ENCODE measurements at places on chromosomes 13 and 19.

DNA sequence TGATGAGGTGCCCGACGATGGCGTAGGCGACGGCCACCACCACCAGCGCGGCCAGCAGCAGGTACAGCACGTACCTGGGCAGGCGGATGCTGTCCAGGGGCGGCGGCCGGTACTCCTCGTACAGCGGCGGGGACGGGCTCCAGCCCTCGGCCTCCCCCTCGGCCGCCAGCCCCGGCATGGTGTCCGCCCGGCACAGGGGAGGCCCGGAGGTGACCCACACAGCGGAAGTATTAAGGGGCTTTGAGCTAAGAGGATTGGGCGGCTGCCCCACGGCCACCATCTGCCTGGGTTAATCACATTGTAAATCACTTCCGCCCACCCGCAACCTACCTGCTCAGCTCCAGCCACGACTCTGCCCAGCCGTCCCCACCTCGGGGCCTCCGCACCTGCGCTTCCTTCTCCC is at the start of gene SMIM44:
Gene SMIM44 (minus strand): TSS at position 216 of the 403 bp plus-strand sequence. CDS start 38 bp downstream, at position 178.
- no peak for DNase-seq

DNA sequence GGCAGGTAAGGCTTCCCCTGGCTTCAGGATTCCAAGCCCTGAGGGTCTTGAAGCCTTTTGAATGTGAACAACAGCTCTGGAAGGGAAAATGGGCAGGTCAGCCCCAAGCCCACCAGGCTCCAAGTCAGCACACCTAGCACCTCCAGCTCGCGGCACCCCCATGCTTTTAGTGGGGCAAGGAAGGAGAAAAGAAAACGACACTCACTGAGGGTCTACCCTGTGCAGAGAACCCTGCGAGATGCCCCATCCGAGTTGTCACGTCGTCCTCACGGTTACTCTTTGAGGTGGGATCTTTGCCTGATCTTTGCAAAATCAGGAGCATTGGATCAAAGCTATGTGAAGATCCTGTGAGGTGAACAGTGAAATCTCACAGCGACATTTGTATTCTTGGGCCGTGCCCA is 5.7 kb upstream of the F10 start:
- DNase-seq = no peak

GRCh38 chr19:35901055-35901644 is 810 bp upstream of the NFKBID start:
- no peak for DNase-seq

- no peak for DNase-seq
These were observed 2.2 kb downstream of the FLT1 start for GRCh38 chr13:28492569-28493367.

DNA sequence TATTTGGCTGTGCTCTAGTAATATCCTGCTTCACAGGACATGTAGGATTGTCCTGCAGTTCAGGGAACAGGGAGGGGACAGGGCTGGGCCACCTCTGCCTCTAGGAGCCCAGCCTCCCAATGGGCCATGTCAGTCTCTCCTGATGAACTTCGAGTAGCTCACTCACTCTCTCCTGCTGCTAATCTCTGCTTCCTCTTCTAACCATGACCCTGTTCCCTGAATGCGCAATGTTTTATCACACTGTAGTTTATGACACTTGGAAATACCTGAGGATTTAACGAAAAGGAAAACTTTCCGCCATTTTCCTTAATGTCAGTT is 9.2 kb downstream of the PARP4 start:
- DNase-seq = no peak
